Activated T-cell treated with anti-CD3 and anti-CD28 coated beads, Interleukin-2, amount 50 U/mL, for 48 hours (primary cell): ENCODE measurements at places on chromosomes 3 and 15.

GRCh38 chr3:119205209-119205608 lies 31.8 kb downstream of the UPK1B start:
- DNase-seq = no peak

DNA sequence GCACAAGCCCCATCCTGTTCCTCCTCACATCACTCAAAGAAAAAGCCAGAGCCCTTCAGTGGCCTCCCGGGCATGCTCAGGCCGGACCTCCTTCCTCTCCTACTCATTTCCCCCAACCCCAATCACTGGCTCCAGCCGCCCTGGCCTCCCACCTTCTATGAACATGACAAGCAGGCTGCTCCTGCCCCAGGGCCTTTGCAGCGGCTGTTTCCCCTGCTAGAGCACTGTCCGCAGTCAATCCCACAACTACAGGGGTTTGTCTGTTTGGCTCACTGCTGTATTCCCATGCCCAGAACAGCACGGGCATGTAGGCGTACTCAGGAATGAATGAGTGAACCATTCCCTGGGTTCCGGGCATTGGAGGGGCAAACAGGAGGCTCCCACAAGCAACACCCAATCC lies 139.8 kb upstream of the PRR20G start:
- no peak for DNase-seq

- no peak for DNase-seq
Observed at GRCh38 chr3:115245438-115245837, 98.3 kb upstream of the ZBTB20 start.

DNA sequence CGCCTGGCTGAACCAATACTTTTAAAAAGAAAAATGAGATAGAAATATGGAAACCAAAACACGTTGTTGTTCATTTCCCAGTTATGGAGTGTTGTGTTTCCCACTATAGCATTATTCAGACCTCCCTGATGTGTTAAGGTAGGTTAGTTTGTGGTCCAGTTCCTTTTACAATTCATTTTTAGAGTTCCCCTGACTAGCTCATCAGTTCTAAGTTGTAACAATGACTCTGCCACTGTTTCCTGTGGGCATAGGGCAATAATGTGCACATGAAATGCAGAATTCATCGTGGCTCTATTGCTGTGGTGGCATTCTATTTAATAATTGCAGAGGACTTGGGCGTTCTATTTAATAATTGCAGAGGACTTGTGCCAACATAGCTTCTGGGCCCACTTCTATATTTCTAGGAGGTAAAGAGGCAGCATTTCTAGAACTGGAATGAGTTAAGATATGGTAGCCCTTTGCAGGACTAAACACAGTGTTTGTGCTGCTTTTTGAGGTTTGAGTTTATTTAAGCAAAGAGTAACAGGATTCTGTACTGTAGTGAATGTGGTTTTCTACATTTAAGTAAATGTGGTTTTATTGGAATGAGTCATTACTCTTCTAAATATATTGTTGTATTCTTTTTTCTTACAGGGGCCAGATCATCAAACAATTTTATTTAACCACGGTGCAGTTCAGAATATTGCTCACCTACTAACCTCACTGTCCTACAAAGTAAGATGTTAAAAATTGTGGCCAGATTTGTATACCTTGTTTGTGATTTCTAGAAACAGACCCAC lies 47.5 kb downstream of the ARMC8 start:
- DNase-seq = no peak

GRCh38 chr3:126859415-126860246 lies 123.3 kb upstream of the PLXNA1 start:
- DNase-seq = no peak

GRCh38 chr15:100770661-100771584 lies 108.7 kb upstream of the ALDH1A3 start:
- DNase-seq = no peak

DNA sequence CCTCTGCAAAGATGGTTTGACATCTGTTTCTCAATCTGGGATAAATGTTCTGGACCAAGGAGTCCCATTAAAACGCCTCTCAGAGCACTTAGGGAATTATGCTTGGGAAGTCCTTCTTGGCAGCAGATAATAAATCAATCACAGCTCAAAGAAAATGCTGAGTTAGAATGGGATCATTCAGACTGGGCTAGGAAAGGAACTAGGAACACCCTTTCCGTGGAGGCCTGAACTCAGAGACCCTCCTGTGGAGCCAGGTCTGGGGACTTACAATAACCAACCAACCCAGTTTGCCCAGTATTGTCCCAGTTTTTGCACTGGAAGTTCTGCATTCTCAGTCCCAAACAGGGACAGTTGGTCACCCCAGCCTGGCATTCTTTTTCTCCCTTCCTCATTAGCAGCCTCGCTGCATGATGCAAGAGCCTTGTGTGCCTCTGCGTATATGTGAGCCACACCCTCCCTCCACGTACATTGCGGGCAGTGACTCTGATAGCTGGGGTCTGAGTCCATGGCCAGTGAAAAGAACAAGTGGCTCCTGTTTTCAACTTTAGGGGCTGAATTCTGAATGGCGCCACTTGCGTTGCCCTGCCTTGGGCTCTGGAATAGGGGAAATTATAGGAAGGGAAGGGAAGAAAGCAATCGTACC lies 88.7 kb downstream of the SEMA5B start:
- DNase-seq = no peak

- no peak for DNase-seq
Observed at GRCh38 chr3:111807826-111808225, 51.2 kb upstream of the PHLDB2 start.

GRCh38 chr3:35223632-35224394 lies 415.5 kb upstream of the ARPP21 start:
- no peak for DNase-seq

GRCh38 chr3:25456723-25457670 lies 28.9 kb downstream of the RARB start:
- no peak for DNase-seq

DNA sequence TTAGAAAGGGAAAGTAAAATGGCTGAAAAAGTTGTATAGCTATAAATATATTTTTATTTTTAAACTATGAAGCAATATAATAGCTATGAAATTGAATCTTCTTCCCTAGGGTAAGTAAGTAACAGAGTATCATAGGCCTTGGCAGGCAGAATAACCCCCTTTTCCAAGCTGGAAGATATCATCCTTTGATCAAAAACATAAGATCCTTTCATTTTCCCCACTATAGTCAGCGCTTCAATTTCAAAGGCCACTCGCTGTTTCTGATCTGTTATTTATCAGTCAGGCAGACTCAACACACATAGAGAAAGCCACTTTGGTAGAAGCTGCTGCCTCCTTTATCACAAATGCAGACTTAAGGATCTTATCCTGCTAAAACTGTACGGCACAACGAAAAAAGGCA lies 74.0 kb upstream of the UBE2E2 start:
- DNase-seq = no peak

DNA sequence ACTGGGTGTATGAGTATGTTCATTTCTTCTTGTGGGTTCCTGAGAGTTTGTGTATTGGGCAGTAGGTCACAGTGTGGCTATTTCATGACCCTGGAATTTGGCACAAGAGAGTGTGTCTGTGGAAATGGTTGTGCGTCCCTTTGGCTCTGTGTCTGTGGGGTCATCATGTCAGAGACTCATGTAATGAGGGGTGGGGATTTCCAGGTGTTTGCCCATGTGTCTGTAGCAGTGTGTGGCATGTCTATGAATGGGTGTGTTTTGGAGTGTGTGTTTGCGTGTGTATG lies 1.3 kb upstream of the GATA2 start:
- DNase-seq = peak; percentile 14

GRCh38 chr3:130395916-130396315 lies 50.4 kb downstream of the COL6A5 start:
- DNase-seq = no peak

DNA sequence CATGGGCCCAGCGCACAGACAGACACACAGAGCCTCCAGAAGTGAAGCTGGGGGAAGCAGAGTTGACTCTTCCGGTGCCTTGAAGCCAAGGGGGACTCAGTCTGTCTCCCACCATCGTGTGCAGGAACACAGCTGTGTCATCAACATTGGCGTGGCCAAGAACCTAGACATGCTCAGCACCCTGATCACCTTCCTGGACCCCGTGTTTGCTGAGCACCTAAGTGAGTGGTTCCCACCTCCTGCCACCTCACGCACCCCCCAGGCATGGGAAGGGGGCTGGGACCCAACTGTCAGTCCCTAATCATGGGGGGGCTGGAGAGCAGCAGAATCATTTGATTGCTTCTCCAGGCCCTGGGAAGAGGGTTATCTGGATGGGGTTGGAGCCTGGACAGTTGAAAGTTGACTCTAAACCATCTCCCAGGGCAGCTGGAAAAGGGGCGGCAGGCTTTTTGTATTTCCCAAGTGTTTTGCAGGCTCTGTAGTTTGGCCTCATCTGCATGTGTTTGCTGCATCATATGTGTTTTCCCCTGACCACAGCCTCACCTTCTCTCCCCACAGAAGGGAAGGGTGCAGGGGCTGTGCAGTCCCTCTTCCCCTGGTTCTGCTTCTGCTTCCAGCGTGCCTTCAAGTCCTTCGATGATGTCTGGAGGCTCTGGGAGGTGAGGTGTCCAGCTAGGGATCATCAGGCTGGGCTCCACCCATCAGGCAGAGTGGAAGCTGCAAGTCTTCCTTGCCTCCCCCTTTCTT lies 12.8 kb downstream of the TBC1D21 start:
- no peak for DNase-seq

- DNase-seq = peak; percentile 67
Observed at GRCh38 chr15:60591496-60592370, 112.8 kb upstream of the ICE2 start.

GRCh38 chr3:65583188-65583587 lies 455.5 kb downstream of the MAGI1 start:
- no peak for DNase-seq

- DNase-seq = no peak
Observed at GRCh38 chr3:41120460-41120859, 78.8 kb upstream of the CTNNB1 start.

DNA sequence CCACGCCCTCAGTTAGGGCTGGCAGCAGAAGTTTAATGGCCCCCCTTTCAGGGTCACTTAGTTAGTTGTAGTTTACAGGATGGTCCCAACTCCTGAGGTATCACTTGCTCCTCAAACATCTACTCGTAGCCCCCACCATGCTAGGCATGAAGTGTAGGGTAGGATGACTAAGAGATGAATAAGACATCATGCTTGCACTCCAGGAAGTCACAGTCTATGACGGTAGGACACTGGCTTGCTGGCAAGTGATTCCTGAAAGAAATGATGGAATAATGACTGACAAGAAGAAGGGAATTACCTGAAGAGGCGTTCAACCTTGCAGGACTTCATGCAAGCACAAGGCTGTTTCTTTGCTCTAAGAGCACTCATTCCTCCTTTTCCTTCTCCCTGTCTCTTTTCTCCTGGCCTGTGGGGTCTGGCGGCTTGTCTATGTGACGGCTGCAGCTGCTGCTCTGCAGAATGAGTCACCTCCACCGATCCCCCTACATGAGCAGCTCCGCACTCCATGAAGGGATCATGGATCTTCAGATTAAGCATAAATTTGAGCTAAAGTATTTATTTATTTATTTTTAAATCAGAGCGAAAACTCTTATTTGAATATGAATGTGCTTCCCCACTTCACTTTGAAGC lies 82.9 kb upstream of the BOC start:
- DNase-seq = no peak

DNA sequence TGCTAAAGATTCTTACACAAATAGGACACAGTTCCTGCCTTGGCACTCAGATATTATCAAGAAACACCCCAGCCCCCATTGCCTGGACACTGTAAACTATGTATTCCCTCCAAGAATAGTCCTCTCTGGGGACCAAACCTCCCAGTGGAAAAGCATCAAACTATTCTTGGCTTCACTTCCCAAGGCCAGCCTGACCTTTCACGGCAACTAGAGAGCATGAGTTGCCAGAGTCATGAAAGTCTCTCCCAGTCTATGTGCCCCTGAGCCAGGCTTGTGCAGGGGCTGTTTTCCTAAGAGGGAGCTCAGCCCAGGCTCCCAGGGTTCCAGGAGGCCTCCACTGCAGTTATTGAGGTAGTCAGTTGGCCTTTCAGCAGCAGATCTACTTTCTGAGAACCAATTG lies 251.9 kb upstream of the TGFBR2 start:
- DNase-seq = no peak

- no peak for DNase-seq
Observed at GRCh38 chr3:18660059-18660458, 234.9 kb upstream of the SATB1 start.

DNA sequence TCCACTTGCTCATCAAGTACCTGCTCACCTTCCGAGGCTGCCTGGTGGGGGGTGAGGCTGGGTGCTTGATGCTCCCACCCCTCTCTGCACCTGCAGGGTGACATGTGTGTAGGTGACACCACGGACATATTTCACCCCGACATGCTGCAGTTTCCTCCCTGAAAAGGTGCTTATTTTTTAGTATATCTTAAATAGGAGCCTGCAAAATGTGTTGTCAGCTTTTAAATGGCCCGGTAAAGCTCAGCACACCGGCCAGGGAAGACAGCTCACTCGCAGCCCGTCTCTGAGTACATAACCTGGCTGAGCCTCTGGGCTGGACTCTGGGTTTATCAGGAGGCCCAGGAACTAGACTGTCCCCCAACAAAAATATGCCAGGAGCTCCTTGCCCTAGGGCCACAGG lies 89.3 kb upstream of the LINGO1 start:
- DNase-seq = no peak

DNA sequence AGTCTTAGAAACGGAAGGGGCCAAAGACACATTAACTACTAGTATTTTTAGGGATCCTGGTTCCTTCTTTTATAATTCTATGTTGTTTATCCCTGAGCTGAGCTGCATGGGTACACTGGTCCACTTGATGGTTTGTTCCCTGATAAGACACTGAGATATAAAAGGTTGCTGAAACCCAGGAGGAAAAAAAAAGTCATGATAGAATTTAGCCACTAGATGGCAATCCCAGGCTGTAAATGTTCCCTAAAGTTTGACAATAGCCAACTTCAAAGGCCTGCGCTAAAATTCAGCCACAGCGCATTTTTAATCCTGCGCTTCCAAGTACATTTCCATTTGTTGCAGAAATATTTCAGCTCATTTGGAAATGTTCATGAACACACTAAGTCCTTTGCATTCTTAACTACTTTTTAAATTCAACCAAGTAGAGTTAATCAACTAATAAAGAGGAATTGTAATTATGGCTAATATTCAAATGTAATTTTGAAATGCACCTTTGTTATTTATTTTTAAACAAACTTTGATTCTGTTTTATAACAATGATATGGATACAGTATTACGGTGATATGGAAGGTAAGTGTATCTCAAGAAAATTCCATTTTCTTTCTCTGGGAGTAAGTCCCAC lies 249.3 kb upstream of the FEZF2 start:
- no peak for DNase-seq

- DNase-seq = no peak
Observed at GRCh38 chr3:84209474-84209873, 749.3 kb upstream of the CADM2 start.

- DNase-seq = no peak
Observed at GRCh38 chr15:52309154-52309548, 13.5 kb upstream of the MYO5C start.

- no peak for DNase-seq
Observed at GRCh38 chr3:172137287-172138192, 98.2 kb downstream of the FNDC3B start.

DNA sequence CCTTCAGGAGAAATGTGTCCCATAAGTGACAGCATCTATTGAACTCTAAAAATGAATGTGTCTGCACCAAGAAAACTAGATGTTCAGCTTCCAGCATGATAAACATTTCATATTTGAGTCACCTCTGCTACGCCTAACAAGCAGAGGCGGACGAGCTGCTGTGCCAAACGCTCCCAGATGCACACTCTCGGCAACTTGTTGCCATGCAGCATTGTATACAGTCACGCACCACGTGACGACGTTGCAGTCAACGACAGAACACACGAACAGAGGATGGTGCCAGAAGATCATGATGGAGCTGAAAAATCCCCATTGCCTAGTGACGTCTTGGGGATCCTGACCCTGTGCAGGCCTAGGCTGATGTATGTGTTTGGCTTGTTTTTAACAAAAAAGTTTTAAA lies 137.5 kb downstream of the XXYLT1 start:
- peak; percentile 40 for DNase-seq
